Fibroblast of skin of scalp (primary cell): ENCODE measurements at places on chromosomes 3 and 15.
A peak's percentile ranks its signal among the peaks of the same experiment; 100 is the strongest.

DNA sequence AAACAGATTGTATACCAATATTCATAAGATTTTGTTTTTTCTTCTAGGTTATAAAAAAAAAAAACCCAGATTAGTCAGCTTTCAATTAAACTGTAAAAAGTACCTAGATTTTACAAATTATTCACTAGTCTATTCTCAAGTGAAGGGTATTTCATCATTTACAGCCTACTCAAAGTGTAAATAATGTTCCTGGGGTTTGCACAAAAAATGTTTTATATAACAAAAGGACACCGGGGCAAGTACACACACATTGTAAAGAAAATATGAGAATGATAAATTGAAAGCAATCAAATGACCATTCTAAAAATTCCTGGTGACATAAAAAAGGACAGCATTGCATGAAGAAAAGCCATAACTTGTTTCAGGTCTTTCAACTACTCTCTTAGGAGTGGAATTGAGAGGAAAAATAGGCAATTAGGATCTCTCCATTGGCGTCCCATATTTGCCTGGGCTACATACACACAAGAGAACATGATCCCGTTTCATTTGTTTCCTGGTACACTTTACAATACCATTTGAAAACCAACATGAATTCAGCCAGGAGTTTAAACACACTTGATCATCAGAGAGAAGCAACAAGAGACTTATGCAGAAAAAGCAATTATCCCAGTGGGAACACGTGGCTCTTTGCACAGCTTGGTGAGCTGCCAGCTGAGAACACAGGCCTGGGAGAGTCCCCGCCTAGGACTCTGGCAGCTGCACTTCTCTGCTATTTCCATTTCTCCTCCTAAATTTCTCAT lies 1039.2 kb downstream of the ROBO1 start:
- peak; percentile 71 for DNase-seq

GRCh38 chr3:185653949-185654757 lies 68.1 kb downstream of the SENP2 start:
- DNase-seq: no peak

DNA sequence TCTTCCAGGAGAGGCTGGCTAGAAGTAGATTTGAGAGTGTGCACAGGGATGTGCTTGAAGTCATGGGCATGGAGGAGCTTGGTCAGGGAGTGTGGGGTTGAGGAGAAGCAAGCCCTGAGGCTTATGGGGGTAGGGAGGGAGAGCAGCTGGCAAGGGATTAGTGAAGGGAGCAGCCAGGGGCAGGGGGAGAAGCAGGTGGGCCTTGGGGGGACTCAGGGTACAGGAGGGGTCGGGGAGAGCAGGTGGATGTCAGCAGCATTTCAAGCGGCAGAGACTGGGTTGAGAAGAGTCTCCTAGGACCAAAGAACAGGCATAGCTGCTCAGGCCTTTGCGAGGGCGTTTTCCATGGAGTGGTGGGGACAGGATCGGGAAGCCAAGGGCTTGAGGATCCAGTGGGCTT lies 3.4 kb upstream of the LMAN1L start:
- DNase-seq: no peak

- no peak for DNase-seq
These were observed 46.3 kb upstream of the ACKR4 start for GRCh38 chr3:132550579-132551305.

DNA sequence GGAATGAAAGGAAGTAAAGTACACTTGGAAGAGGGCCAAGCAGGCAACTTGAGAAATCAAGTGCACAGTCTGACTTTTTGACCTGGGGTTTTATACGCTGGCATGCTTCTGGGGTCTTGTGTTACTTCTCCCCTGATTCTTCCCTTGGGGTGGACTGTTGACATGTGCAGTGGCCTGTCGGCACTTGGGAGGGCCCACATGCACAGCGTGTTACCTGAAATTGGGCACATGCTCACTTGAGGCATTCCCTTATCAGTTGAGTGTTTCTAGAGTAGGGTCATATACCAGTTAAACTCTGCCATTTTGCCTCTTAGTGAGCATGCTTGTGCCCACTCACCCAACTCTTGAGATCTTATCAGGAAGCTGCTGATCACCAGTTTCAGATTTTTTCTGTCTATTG lies 329.1 kb upstream of the SOX2 start:
- no peak for DNase-seq

GRCh38 chr3:130426206-130426605 lies 80.7 kb downstream of the COL6A5 start:
- DNase-seq: no peak

GRCh38 chr3:101638261-101638745 lies 38.6 kb downstream of the ZBTB11 start:
- no peak for DNase-seq

DNA sequence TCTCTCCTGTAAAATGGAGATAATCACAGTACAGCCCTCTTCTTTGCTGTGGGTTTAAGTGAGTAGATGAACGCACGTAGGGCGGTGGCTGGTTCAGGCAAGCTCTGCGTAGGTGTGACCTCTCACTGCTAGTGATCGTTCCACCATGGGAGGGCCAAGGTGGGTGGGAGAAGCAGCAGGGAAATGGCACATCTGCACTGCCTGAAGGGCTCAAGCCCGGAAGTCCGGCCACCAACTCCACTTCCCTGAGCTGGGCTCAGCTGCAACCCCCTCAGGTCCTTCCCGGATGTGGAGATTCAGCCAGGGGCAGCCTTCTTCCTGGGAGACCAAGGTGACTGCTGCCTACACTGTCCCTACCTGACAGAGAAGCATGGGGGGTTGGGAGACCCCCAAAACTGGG lies 102.9 kb downstream of the ADCY5 start:
- DNase-seq: no peak

DNA sequence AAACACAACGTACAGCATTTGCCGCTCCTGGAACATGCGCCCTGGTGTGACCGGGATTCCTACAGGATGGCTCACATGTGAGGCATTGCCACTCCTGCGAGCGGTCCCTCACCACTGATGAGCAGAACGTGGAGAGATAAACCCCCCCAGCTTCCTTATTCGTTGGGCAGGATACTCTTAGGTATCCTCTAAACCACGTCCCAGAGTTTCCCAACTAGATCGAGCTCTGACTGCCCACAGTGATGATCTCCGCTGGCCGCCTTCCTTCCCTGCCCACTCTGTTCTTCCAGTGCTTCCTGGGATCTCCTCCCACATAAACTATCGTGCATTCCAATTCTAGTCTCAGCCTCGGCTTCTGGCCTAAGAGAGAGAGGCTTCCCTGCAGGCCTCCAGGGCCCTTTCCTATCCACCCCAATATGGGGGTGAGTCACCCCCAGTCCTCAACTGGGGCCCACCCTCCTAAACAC lies 91.8 kb downstream of the TOP2B start:
- DNase-seq: peak; percentile 81

GRCh38 chr15:65426216-65426853 lies 3.6 kb upstream of the IGDCC4 start:
- no peak for DNase-seq

- peak; percentile 2 for DNase-seq
These were observed 51.0 kb downstream of the DPPA2 start for GRCh38 chr3:109265295-109265694.

GRCh38 chr3:130693314-130693713 lies 53.3 kb downstream of the PIK3R4 start:
- DNase-seq: no peak

GRCh38 chr3:52047295-52047960 lies 8.9 kb downstream of the DUSP7 start:
- peak; percentile 61 for DNase-seq

- DNase-seq: peak; percentile 54
These were observed 218.6 kb downstream of the PDCD6IP start for GRCh38 chr3:34016925-34017587.

GRCh38 chr3:123819949-123820348 lies 64.2 kb downstream of the MYLK start:
- no peak for DNase-seq

DNA sequence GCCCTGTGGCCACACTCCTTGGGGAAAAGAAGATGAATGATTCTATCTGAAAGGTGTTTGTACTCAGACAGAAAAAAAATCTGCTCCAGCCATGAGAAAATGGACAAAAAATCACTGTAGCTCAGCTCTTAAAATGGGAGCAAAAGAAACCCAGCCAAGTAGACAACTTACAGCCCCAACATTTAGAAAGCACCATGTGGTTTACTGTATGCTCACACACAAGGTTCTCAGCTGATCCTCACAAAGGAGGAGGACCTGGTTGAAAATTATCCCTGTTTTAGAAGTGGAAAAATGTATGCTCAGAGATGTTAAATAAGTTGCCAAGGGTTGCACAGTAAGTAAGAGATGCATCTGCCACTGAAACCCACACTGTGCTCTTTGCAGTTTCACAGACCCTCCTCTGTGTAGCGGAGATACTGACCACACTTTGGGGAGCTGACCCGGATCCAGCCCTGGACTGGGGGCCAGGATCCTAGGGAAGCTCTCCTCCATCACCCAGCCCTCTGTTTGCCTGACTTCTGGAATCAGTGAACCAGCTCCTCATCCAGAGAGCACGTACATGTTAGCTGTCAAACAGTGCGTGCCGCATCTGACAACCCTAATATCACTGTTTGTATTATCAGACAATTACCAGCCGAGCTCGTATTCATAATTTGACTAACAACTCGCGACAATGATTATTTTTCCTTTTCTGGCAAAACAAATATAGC lies 32.7 kb upstream of the TPRG1 start:
- DNase-seq: no peak

DNA sequence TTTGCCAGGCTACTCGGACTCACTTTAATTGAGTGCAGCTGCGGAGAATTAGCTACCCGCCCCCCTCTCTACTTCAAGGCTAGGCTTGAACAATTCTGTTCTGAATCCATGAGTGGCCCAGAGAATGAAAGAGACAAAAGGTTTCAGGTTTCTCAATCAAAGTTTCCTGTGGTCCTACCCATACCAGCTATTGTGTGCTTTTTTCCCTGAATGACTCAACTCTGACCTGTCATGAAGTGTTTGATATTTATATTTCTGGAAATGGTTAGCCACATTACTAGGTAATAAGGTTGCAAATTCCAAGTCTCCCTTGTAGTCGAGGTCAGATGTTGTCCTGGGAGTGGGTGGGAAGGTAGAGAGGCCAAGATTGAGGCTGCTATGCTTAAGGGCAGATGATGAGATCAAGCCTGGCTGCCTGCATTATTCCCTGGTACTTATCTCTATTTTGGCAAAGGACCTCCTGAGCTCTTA lies 392.7 kb upstream of the TBL1XR1 start:
- DNase-seq: peak; percentile 81

DNA sequence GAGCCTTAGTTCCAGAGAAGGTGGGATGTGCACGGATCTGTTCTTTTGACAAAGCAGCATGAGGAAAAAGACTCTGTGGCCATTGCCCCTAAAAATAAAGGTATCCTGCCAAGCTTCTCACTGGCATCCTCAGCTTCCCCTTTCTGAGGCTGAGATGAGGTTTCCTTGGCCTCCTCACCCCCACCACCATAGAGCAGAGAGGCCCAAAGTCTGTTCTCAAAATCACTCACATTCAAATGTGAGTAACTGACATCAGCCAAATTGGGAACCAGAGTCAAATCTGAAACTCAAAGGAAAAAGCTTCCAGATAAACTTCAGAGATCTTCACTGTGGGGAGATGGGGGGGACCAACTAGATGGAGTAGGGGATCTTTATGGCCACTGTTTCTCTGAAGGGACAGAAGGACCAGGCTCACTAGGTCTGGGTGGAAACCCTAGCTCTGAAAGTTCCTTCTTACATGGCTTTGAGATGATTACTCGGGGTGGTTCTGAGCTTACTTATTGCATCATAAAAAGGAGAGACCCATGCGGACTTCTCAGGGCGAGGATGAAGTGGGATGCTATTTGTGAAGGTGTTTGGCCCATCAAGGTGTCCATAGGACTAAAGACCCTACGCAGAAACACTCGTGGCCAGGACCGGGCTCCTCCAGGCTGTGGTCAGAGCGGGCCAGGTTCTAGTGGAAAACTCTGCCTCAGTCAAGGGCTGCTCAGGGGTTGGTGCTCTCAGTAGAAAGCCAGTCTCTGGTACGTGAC lies 61.5 kb upstream of the MEF2A start:
- no peak for DNase-seq

GRCh38 chr3:159928071-159928491 lies 60.6 kb upstream of the IL12A start:
- DNase-seq: peak; percentile 68

DNA sequence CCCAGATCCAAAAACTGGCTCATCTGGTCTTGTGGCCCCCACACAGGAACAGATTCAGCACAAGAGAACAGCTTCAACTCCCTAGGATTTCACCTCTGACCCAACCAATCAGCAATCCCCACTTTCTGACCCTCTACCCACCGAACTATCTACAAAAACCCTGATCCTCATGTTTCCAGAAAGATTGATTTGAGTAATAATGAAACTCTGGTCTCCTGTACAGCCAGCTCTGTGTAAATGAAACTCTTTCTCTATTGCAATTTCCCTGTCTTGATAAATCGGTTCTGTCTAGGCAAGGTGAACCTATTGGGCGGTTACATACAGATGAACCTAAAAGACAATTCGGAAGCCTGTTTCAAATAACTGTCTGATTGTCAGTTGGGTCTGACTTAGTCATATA lies 847.6 kb upstream of the ALCAM start:
- no peak for DNase-seq

GRCh38 chr15:76904461-76905012 lies 603 bp downstream of the SCAPER start:
- peak; percentile 9 for DNase-seq

DNA sequence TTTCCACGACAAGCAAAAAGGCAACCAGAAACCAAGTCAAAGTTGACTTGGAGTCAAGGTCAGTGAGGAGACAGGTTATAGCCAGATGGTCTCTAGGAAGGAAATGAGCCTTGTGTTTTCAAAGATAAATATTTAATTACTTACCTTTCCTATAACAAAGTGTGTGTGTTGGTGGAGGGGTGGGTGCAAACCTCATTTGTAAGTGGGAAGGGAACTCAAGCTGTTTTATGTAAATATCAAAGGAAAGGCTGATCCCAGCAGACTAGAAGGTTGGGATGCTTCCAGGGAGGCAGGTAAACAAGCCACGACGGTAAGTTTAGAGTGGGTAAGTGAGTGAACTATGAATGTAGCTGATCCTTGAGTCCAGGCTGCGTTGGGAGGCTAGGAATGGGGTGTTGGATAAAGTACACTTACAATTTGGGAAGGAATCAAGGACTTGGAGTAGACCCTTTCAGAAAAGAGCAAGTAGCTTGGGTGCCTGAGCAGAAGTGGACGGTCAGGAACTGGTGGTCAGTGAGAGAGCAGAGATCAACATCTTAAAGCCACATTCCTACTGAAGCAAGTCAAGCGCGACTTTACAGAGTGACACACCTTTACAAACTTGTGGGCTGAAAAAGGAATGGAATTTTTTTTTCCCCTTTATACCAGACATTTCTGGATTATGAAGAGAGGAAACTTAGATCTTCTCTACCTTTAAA lies 82.0 kb upstream of the TBL1XR1 start:
- DNase-seq: no peak

DNA sequence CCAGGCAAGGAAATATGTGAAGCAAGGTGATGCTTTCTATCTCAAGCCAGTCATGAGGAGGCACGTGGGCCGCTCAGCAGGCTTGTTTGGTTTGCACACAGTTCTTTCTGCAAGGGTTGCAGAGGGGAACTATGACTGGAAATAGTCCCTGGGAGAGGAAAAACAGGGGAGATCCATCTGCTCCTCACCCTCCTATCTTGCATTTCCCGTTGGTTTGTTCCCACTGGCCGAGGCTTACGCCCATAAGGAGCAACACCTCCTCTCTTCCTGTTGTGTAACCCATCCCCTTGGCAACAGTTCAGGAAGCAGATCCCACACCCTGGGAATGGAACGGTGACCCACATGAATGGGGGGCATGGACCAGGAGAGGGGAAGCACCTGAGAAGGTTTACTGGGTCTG lies 72.1 kb upstream of the MAGI1 start:
- DNase-seq: no peak

- no peak for DNase-seq
These were observed 51.7 kb downstream of the BOC start for GRCh38 chr3:113263020-113263419.

GRCh38 chr15:38707802-38708671 lies 143.4 kb upstream of the RASGRP1 start:
- peak; percentile 81 for DNase-seq
